ENCODE measurements at places on chromosomes 7 and 10.

- DNase-seq = no peak
Measured at GRCh38 chr7:131652934-131653333, 96.5 kb upstream of the PODXL start.

DNA sequence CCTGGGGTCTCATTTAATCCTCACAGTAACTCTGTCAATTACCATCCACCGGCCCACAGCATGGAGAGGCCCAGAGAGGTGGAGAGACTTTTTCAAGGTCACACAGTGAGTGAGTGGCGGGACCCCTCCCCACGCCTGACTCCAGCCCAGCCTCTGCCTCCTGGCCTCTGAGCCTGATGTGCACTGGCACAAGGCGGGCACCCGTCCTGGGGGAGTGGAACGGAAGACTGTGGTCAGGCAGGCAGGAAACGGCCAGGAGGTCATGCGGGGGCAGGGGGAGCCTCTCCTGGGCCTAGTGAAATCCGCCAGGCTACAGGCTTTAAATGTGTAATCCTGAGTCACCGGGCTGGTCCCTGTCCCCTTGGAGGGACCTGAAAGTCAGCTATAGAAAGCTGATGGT lies 32.2 kb downstream of the ZCCHC24 start:
- no peak for DNase-seq

GRCh38 chr7:127912901-127913300 lies 118.3 kb downstream of the LRRC4 start:
- no peak for DNase-seq

DNA sequence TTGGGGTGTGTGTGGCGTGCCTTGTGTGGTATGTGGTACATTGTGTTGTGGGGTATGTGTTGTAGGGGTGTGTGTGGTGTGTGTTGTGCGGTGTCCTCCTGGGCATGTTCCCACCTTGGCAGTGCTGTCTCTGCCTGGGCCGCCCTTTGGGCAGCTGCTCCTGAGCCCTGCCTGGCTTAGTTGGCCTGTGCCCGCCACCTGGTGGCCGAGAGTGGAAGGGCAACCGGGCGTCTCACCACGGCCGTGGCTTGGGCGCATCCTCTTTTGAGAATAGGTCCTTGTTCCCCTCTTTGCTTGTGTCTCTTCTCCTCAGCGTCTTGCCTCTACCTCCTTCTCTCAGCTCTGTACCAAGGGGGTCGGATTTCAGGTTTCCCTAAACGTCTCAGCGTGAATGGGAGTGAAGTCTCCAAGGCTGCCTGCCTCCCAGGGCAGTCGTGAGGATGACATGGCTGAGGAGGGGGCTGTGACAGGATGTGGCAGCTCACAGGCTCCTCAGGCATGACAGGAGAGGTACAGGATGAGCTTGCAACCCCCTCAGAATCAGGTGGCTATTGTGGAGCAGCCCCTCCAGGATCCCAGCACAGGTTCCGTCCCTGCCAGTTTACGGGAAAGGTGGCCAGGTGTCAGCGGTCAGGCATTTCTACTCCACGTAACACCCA lies 98.4 kb upstream of the PODXL start:
- peak; percentile 40 for DNase-seq

DNA sequence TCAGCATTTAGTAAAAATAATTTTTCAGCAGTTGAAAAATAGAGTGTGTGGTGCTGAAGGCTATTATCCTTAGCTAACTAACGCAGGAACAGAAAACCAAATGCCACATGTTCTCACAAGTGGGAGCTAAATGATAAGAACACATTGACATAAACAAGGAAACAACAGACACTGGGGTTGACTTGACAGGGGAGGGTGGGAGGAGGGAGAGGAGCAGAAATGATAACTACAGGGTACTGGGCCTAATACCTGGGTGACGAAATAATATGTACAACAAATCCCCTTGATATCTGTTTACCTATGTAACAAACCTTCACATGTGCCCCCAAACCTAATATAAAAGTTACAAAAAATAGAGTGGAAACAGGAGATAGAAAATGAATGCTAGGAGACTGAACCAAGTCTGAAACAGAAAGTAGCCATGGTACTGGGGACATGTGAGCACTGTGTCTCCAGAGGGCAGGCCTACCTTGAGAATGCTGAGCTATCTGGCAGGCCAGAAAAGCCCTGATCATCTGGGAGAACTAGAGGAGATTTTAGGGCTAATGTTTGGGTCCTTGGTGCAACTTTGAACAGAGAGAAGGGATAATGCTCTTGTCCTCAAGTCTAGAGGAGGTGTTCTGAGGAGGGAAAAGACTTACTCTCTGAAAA lies 4.7 kb upstream of the EFCAB10 start:
- no peak for DNase-seq

DNA sequence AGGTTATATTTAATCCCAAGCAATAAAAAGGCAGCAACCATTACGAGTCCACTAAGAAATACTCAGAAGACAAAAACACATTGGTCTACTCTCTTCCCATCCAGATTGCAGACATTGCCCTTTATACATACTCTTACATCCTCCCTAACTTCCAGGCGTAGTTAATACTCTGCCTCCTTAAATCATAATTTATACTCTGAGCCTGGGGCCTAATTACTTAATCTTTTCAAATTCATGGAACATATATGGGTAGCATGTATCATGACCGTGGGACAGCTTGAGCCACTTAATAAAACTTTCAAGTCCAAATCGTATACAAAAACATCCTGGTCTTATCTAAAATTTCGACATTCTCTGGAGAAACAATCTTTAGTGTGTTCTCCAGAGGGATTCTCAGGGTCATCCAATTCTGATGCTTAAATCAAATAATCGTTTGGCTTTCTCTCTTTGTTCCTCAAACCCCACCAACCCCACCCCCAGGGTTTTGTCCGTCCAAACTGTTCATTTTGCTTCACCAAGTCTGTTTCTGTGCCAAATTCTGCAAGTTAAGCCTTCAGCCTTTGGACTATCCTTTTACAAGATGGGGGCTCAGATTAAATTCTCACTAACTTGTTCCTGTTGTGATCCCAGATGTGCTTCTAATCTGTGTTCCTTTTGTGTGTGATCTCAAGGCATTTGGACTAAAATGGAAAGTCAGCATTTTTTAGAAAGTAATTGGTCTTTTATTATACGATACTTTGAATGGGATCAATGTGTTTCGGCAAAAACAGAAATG lies 86.4 kb downstream of the ADAM12 start:
- DNase-seq = no peak

DNA sequence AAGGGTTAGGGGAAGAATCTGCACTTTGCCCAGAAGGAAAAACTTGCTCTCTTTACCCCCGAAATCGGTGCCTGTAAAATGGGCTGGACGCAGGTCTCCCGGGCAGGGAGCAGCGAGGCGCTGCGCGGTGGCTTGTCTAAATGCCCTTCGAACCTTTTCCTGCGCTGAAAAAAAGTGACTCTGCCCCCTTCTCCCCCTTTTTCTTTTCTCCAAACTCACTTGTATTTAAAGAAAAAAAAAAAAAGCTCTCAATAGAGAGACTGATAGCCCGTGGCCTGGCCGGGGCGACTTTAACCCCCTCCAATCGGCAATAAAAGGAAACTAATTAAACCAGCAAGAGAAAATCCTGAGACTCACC lies 286 bp downstream of the SP8 start:
- no peak for DNase-seq

DNA sequence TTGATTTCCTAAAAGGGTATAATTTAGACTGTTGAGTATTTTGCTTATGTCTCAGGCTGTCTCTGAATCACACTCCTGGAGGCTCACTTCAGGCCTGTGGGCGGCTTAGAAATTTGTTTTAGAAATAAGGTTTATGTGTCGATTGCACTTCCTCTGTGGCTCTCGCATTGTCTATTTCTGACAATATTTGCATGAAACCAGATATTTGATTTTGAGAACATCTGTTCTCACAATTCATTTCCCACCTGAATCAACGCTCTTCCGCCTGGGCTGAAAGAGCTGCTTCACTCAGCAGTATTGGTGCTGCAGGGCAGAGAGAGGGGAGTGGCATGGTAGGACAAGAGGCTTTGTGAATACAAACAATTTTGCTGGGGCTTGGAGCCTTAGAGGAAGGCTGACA lies 262.0 kb downstream of the ADRA2A start:
- no peak for DNase-seq

GRCh38 chr7:158276414-158277218 lies 311.0 kb downstream of the PTPRN2 start:
- no peak for DNase-seq

DNA sequence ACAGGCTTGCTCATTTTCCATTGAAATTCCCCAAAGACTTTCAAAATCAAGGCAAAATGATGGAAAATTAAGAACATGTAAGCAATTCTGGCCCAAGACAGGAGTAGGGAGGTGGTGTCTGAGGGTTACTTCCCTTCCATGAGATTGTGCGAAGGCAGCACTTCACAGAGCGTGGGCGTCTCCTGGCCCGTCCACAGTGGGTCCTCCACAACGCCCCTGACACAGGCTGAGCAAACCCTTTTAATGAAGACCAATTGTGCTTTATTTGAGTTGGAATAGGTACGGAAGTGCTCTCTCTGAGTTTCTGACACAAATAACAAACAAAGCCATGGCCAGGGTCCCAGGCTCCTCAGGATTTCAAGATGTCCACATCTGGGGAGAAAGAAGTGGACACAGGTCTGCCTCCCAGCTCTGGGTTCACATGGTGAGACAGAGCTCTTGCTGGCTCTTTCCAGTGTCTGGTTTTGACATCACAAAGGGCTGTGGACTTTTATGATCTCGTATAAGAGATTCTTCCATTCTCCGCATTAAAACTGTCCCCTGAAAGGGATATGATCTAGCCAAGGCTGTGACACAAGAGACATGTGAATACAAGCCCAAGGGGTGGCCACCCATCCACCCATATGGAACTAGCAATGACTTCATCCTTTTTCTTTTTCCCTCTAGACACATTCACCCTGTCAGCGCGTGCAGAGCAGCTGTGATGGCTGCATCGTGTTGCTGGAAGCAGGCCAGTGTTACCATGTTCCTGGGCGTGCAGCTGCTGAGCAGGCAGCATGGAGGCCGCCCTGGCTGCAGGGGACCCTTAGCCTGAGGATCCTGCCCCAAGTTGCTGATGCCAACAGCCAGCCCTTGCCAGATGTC lies 145.6 kb downstream of the ADAM12 start:
- no peak for DNase-seq

- DNase-seq = peak; percentile 40
Measured at GRCh38 chr7:84790882-84791281, 396.0 kb downstream of the SEMA3D start.

DNA sequence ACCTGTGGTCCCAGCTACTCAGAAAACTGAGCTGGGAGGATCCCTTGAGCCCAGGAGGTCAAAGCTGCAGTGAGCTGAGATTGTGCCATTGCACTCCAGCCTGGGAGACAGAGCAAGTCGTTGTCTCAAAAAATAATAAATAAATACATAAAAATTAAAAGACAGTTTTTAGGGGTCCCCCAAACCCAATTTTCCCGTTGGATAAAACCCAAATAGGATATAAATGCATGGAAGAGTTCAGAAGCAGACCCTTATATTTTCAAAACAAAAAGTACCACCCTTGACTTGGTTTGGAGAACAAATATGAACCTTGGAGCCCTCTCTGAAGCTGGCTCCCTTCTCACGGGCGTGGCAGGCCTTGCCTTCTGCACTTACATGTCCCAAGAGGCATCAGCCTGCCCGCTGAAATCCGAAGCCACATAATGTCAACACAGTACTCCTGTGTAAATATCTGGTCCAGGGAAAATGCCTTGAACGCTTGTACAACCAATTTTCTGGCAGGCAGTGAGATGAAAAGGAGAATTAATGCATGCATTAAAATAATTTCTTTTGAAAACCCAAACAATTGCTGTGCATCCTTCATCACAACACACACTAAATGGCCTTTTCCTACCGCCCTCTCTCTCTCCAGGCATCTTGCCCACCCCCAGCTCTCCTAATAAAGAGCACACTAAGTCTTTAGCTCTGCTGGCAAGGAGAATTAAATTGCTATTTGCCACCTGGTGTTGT lies 46.4 kb upstream of the PARD3 start:
- no peak for DNase-seq

GRCh38 chr10:131142517-131143380 lies 168.8 kb downstream of the TCERG1L start:
- DNase-seq = no peak

Measured in SK-N-MC (cell line).